ENCODE measurements at places on chromosomes 7 and 10.

GRCh38 chr7:100016215-100016901 lies 962 bp downstream of the ZKSCAN1 start:
- no peak for DNase-seq

DNA sequence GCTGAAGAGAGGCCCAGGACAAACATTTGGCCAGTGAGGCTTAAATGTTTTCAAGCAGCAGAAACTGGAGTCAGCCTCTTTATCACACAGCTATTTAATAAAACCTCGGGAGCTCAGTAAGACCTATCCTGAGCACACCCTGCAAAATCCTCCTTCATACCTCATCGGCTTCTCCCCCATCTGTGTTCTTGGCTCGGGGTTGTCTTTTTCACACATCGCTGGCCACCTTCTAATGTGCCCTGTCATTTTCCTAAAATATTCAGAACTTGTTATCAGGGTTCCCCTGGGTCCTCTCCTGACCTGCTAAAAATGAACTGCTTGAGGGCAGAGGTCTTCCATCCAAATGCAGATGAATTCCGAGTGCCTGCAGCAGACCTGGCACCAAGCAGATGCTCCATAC lies 310.3 kb upstream of the AKR1E2 start:
- no peak for DNase-seq

DNA sequence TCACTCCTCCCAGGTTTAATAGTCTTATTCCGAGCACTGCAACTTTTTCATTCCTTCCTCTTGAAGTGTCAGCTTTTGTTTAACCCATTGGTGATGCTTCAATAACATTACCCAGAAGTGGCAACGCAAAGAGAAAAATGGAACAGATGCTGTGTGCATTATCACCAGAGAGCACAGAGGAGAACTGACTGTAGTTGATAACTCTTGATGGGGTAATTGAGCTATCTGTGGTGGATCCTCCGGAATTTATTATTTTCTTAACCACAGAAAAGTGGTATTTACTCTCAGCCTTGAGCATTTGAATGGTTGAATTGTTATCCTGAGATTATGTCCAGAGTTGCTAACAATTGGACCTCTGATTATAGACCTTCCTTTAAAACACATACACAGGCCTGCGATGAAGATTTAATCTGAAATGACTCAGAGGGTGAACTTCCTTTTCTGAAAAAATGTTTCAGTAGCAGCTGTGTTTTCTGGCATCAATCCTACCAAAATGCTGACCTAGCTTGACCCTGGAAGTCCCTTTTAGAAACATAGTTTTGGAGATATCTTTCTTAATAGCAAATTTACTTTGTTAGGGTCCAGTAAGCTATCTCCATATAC lies 1584.4 kb upstream of the LRRTM3 start:
- no peak for DNase-seq

GRCh38 chr7:114857605-114858004 lies 64.3 kb upstream of the MDFIC start:
- peak; percentile 22 for DNase-seq

DNA sequence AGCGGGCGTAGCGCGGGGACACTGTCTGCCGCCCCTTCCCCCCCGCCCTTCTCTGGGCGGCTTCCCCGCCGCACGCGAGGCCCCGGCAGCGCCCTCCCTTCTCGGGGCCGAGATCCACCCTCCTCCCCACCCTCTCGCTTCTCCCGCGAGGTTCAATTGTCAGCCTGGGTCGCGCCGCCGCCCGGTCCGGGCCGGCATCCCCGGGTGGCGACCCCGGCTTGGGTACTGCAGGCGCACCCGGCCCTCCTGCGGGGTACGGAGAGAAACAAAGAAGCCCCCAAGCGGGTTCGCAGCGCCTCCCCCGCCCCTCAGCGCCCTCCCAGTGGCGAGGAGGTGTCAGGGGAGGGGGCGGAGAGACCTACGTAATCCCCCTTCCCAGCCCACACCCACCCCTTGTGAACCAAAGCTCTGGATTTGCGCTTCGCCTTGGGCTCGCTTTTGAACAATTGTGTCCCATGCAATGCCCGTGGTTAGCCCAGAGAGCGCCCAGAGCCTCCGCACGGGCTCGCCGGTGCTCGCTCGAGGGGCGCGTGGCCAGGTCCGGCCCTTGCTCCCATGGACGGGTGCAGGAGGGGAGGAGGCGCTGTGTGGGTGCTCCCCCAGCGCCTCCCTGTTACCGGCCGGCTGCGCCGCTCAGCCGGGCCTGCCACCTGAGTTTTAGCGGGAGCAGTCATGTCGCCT lies 634 bp downstream of the HECW1 start:
- DNase-seq: peak; percentile 90

DNA sequence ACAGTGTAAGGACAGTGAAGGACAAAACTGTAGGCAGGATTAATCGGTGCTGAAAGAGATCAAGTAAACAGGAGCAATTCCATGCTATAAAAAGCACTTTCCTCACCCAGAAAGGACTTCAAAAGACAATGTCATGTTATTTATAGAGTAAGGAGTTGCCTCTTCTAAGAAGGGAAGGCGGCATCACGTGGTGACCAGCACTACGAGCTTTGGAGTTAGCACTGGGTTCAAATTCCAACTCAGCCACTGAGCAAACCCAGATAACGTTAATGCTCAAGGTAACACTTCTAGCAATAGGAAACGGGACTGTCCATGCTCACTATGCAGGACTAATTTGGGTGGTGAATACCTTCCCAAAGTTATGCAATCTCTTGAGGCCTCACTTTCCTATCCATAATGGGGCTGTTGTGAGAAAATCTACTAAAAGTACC lies 715 bp upstream of the PANK1 start:
- no peak for DNase-seq

DNA sequence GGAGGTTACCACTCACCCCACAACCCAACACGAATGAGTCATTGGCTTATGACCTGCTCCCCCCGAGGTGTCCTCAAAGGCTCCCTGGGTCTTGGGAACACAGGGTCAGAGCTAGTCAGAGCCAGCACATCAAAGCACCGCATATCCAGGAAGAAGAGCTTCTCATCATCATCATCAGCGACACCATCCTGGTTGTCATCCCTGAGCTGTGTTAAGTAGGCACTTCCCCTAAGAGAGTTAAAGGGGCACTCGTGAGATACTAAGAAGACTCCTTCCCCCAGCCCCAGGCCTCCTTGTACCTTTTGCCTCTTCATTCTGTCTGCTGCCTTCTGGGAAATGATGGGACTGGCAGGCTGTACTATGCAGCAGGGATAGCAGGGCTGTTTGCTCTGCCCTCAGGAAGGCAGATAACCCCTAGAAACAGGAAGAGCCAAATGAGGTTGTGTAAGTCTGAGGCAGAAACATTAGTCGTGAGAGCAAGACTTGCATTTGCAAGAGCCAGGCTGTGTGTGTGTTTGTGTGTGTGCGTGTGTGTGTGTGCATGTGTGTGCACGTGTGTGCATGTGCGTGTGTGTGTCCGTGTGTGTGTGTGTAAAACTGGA lies 11.1 kb upstream of the CPA1 start:
- peak; percentile 75 for DNase-seq

DNA sequence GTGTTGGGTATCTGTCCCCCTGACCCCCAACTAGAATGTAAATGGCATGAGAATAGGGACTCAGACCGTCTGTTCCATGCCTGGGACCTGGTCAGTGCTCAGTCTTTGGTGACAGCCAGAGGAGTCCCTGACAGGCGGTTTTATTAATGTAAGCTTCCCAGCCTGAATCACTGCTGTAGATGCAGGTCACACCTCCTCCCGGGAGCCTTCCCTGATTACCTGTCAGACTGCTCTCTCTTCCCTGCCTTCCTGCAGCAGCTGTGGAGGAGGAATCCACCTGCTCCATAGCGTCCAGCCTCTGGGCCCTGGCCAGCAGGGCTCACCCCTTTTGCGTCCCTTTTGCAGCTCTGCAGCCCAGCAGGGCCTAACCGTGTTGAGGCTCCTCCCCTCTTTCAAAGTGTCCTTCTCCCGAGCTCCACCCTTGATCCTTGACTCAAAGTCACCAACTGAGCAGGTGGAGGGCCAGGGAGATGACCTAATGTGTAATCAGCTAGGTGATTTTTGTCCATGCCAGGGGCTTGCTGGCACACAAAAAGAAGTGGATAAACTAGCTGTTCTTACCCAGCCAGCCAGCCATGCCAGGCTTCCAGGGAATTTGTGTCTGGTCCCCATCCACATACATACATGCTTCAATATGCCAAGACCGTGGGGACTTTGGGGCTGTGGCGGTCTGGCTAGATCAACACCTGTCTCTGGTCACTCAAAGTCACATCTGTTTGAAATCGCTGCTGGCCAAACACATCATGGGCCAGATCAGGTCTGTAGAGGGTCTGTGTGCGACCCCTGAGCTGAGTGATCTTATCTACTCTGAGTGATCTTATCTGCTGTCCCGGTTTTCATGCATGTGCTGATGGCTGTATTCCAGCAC lies 195.1 kb downstream of the CCDC3 start:
- no peak for DNase-seq

GRCh38 chr10:2994221-2994961 lies 73.0 kb upstream of the PFKP start:
- DNase-seq: no peak

DNA sequence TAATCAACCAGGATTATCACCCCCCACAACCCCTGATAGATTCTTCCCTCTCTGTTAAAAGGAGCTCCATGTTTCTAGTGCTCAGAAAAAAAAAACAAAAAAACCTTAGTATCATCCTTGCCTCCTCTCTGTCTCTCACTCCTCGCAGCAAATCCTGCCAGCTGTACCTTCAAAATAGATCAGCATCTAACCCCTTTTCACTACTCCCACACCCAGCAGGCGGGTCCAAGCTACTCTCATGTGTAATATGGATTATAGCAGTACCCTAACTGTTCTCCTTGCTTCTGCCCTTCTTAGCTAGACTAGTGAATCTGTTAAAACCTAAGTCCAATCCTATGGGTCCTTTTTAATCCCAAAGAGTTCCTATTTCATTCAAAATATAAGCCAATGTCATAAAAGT lies 667.4 kb downstream of the MAGI2 start:
- no peak for DNase-seq

DNA sequence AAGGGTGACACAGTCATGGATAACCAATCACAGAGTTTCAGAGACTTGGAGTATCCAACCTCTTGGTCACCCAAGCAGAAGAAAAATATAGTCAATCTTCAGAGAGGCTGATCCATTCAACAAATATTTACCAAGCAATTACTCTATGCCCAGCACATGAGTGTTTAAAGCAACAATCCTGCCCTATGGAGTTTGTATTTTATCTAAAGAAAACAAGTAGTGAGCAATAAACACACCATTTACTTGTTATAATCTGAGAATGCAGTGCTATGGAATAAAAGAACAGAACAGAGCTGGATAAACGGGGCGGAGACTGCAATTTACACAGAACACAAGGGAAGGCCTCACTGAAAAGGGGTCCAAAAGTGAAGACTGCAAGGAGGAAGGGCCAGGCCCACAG lies 63.8 kb downstream of the GRB10 start:
- DNase-seq: no peak

GRCh38 chr7:10257438-10257837 lies 716.2 kb upstream of the PHF14 start:
- DNase-seq: no peak

DNA sequence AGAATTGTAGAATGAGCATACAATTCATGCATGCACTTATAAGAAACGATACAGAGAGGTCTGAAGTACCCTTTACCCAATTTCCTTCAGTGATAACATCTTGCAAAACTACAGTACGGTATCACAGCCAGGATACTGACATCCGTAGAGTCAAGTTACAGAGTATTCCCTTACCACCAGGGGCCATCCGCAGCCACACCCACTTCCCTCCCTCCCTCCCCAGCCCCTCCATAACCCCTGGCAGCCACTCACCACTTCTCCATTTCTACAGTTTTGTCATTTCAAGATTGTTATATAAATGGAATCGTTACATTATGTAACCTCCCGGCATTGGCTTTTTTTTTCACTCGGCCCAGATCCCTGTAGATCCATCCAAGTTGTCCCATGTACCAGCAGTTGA lies 113.6 kb upstream of the RET start:
- DNase-seq: no peak

- DNase-seq: no peak
Measured at GRCh38 chr7:158802535-158803366, 26.6 kb downstream of the ESYT2 start.

GRCh38 chr10:76944640-76945039 lies 693.0 kb downstream of the KCNMA1 start:
- DNase-seq: no peak

- no peak for DNase-seq
Measured at GRCh38 chr7:101200504-101200861, 353 bp downstream of the MOGAT3 start.

DNA sequence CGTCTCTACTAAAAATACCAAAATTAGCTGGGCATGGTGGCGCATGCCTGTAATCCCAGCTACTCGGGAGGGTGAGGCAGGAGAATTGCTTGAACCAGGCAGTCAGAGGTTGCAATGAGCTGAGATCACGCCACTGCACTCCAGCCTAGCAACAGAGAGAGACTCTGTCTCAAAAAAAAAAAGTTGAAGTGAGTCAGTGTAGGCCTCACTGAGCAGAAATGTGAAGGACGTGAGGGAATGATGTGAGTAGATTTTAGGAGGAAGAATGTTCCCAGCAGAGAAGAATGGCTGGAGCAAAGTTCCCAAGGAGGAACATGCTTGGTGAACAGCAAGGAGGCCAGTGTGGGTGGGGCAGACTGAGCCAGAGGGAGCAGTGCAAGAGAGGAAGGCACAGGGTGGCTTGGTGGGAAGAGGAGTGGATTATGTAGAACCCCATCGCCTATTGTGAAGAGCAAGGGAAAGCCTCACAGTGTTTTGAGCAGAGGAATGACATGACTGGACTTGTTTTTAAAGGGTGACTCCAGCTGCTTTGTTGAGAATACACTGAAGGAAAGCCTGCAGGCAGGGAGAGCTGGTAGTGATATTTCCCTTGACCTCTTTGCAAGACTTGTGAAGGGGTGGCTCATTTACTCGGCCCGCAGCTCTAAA lies 708.7 kb downstream of the SUGCT start:
- no peak for DNase-seq

DNA sequence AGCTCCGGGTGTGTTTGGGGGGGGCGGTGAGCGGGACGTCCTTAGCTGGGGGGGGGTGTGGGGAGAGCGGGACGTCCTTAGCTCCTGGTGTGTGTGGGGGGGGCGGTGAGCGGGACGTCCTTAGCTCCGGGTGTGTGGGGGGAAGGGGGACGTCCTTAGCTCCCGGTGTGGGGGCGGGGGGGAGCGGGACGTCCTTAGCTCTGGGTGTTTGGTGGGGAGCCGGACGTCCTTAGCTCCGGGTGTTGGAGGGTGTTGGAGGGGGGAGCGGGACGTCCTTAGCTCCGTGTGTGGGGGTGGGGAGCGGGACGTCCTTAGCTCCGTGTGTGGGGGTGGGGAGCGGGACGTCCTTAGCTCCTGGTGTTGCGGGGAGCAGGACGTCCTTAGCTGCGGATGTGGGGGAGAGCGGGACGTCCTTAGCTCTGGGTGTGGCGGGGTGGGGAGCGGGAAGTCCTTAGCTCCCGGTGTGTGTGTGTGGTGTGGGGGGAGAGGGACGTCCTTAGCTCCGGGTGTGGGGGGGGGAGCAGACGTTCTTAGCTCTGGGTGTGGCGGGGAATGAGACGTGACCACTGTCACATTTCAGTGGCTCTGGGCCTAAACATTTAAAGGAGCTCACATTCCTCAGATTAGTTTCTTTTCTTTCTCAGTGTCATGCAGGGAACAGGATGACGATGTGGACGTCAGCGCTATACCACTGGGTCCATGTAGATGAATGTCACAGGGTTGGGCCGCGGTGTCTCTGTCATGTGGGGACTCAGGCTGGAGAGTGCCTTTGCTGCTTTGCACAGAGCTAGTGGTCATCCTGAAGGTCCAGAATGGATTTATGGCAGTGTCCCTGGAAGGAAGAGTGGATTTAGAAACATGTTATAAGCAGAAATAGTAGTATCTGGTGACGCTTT lies 7.5 kb downstream of the DYNC2I1 start:
- DNase-seq: peak; percentile 71

GRCh38 chr10:86282664-86283465 lies 83.7 kb downstream of the GRID1 start:
- DNase-seq: no peak

Measured in mesendoderm (in vitro differentiated cells).